ENCODE measurements at places on chromosomes 11 and 22. TPM values are rescaled to one million over a fixed set of nuclear protein-coding genes. Genes with fewer than 3 reads are reported as not detected.

NEFH gene
- total RNA-seq = not detected

GLYATL1 gene
- not detected for total RNA-seq

IGLL1 gene
- not detected for total RNA-seq

CCDC82 gene
- total RNA-seq = 19.7 TPM

KCNK4 gene
- total RNA-seq = not detected

DNA sequence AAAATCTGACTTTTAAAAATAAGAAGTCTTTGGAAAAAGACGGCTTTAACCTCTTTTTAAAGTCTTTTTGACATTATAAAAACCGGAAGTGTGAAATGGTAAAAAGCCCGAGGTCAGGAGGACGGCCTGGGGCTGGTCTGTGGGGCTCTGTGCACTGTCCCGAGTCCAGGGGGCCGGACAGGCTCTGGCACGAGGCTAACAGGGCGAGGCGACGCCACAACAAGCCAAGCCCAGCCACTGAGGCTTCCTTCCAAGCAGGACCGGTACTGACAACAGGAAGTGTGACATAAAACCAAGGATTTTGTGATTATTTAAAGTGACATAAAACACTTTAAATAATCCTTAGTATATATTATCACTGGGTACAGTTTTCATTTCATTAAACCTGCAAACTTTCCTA is 39.2 kb downstream of the BRD1 start:
- no peaks in the 10 kb centered on the region for H3K27me3 ChIP-seq
- H3K4me3 ChIP-seq = no peak overlapping the region
- peaks cover 27% of the 10 kb centered on the region for H3K4me1 ChIP-seq
- no peak overlapping the region for H3K27ac ChIP-seq
- no peak for DNase-seq

GRCh38 chr11:17529844-17530185 is 14.4 kb downstream of the USH1C start:
- no peak for DNase-seq
- H3K36me3 ChIP-seq = no peaks in the 10 kb centered on the region
- H3K27me3 ChIP-seq = peaks cover 28% of the 10 kb centered on the region
- H3K27ac ChIP-seq = no peak overlapping the region

- 0 out of 3 replicates have a peak, but pooled peaks cover 4% of the 10 kb centered on the region for H3K27me3 ChIP-seq
- no peak overlapping the region for H3K27ac ChIP-seq
- H3K4me1 ChIP-seq = peaks cover 10% of the 10 kb centered on the region
- no peak overlapping the region for H3K4me3 ChIP-seq
- DNase-seq = peak; percentile 27
- H3K36me3 ChIP-seq = no peaks in the 10 kb centered on the region
Observed at GRCh38 chr11:19389787-19390303, 149.1 kb upstream of the E2F8 start.

DNA sequence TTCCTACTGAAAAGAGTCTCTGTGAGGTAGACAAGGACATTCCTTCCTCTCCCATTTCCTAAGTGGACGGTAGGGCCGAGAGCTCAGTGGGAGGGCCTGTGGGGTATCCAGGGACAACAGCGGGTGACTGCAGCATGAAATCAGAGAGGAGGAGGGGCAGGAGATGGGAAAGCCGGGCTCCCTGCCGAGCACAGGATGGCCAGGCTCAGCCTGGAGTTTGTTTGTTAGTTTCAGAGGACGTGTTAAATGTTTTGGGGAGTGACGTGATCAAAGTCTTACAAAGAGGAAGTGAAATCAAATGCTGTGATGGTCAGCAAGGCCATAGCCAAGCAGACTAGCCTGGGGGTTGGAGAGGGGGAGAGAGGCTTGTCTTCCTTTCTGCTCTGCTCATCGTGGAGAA is 152.7 kb downstream of the ADAMTS15 start:
- DNase-seq = no peak
- H3K27me3 ChIP-seq = peaks cover 13% of the 10 kb centered on the region
- no peaks in the 10 kb centered on the region for H3K36me3 ChIP-seq
- H3K4me3 ChIP-seq = no peak overlapping the region

GRCh38 chr11:72821221-72821919 is 7.2 kb downstream of the ATG16L2 start:
- H3K4me3 ChIP-seq = peak overlapping the region; percentile 21
- H3K36me3 ChIP-seq = 0 out of 2 replicates have a peak, but pooled peaks cover 2% of the 10 kb centered on the region
- DNase-seq = no peak
- peak overlapping the region; percentile 38 for H3K27ac ChIP-seq
- H3K27me3 ChIP-seq = no peaks in the 10 kb centered on the region
- peaks cover 14% of the 10 kb centered on the region for H3K4me1 ChIP-seq

- peak overlapping the region; percentile 63 for H3K27ac ChIP-seq
- H3K4me3 ChIP-seq = peak overlapping the region; percentile 35
- H3K4me1 ChIP-seq = peaks cover 40% of the 10 kb centered on the region
- no peaks in the 10 kb centered on the region for H3K36me3 ChIP-seq
- peaks cover 11% of the 10 kb centered on the region for H3K27me3 ChIP-seq
- peak; percentile 91 for DNase-seq
Observed at GRCh38 chr22:36659762-36660509, 43.6 kb downstream of the CACNG2 start.

- no peaks in the 10 kb centered on the region for H3K4me1 ChIP-seq
- H3K27me3 ChIP-seq = no peaks in the 10 kb centered on the region
- H3K36me3 ChIP-seq = peaks cover 5% of the 10 kb centered on the region
Observed at GRCh38 chr11:35293699-35294098, 125.7 kb downstream of the SLC1A2 start.

DNA sequence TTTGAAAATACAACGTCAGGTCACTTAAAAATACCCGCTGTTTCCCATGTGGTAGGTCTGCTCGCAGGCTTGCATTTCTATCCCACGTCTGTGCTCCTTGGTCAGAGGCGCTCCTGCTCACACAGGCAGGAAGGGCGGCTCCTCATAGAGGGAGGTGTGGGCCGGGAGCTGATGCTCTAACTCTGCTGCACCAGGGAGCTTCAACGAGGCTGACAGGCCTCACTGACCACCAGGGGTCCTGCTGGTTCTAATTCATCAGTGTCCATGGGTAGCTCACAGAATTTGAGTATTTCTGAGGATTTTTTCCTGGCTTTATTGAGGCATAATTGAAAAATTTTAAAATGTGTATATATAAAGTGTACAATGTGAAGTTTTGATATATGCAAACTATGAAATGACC is 68.5 kb downstream of the PIWIL3 start:
- no peak overlapping the region for H3K27ac ChIP-seq
- no peaks in the 10 kb centered on the region for H3K27me3 ChIP-seq
- no peaks in the 10 kb centered on the region for H3K36me3 ChIP-seq
- peaks cover 17% of the 10 kb centered on the region for H3K4me1 ChIP-seq

DNA sequence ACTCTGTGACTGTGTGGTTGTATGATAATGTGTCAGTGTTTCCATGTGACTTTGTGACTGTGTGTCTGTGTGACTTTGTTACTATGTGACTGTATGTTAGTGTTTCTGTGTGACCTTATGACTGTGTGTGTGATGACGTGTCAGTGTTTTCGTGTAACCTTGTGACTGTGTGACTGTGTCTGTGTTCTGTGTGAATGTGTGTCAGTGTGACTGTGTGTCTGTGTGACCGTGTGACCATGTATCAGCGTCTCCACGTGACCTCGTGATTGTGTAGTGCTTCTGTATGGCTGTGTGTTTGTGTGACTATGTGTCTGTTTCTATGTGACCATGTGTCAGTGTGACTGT is 9.5 kb upstream of the PKNOX2 start:
- no peak for DNase-seq
- H3K27me3 ChIP-seq = peaks cover 16% of the 10 kb centered on the region
- H3K36me3 ChIP-seq = no peaks in the 10 kb centered on the region
- H3K4me1 ChIP-seq = no peaks in the 10 kb centered on the region
- H3K27ac ChIP-seq = no peak overlapping the region

GRCh38 chr11:19625438-19625837 is 87.2 kb upstream of the NAV2 start:
- no peak overlapping the region for H3K27ac ChIP-seq
- no peak for DNase-seq
- no peaks in the 10 kb centered on the region for H3K36me3 ChIP-seq
- H3K4me1 ChIP-seq = no peaks in the 10 kb centered on the region
- H3K4me3 ChIP-seq = no peak overlapping the region

- peaks cover 29% of the 10 kb centered on the region for H3K4me1 ChIP-seq
- no peak for DNase-seq
- no peak overlapping the region for H3K27ac ChIP-seq
- H3K27me3 ChIP-seq = peaks cover 4% of the 10 kb centered on the region
Observed at GRCh38 chr11:69889400-69890318, 70.4 kb upstream of the FGF3 start.

All from HepG2 (cell line).